ENCODE measurements at places on chromosomes 3 and 15.

DNA sequence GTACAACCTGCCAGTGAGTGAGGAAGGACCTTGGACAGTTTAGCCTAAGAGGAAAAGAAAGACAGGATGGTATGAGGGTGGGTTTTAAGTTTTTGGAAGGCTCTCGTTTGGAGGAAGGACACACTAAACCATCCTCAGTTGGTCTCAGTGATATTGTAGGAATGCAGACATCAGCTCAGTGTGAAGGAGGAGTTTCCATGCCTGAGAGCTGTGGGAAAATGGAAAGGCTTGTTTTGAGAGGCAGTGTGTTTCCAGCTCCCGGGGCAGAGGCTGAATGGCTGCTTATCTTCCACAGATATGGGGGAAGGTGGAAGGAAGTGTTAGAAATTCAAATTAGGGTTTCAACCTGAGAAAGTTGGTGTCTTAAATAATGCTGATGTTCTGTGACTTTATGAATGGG lies 89.6 kb upstream of the MYZAP start:
- DNase-seq = no peak

DNA sequence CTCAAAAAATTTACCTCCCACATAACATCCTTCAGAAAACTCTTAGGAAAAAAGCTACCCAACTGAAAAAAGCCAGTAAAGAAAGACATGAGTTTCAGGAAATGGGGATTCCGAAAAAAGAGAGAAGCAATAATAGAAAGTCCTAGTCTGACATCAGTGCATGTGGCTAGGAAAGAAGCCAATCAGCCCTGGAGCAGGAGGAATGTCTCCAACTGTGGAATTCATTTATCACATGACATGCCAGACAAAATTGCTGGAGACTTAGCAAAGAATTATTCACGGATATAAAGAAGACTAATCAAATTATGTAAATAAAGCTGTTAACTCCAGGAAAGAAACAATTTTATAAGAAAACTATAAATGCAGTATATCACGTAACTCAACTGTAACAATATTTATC lies 258.9 kb upstream of the RARB start:
- DNase-seq = no peak

DNA sequence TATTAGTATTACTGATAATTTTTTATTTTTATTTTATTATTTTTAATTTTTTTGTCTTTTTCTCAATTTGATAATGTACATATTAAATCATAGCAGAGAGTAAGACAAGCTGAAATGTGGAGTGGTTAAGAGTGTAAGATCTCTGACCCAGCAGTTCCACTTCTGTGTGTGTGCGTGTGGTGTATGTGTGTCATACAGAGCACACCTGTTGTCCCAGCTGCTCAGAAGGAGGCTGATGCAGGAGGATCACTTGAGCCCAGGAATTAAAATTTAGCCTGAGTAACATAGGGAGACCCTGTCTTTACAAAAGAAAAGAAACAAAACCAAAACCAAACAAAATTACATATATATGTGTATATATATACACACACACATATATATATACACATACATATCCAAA lies 1.4 kb upstream of the CIDEC start:
- no peak for DNase-seq

- DNase-seq = no peak
These were observed 15.8 kb downstream of the CYP11A1 start for GRCh38 chr15:74351670-74352069.

GRCh38 chr3:142641504-142641903 lies 45.3 kb downstream of the PLS1 start:
- DNase-seq = no peak

- DNase-seq = no peak
These were observed 74.1 kb upstream of the MITF start for GRCh38 chr3:69665026-69665737.

DNA sequence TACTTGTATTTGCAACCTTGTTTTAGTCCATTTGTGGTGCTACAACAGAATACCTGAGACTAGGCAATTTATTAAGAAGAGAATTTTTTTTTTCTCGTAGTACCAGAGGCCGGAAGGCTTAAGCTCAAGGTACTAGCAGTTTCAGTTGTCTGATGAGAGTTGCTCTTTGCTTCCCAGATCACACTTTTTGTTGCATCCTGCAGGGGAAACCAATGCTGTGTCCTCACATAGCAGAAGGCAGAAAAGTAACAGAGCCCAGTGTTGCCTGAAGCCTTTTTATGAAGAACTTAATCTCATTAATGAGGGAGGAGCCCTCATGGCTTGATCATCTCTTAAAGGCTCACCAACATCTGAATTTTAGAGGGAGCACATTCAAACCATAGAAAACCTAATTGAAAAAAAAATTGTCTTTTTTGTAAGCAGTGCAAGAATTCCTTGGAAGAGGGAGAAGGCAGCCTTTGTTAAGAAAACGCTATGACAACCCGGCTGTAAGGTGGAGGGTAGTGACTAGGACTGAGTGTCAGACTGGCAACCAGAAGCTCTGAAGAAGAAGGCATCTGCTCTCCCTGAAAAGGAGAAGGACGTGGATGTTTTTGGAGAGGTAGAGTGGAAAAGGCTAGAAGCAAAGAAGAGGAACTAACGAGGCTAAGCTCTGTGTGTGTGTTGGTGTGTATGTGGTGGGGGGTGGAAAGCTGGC lies 1245.3 kb downstream of the ROBO2 start:
- DNase-seq = no peak

DNA sequence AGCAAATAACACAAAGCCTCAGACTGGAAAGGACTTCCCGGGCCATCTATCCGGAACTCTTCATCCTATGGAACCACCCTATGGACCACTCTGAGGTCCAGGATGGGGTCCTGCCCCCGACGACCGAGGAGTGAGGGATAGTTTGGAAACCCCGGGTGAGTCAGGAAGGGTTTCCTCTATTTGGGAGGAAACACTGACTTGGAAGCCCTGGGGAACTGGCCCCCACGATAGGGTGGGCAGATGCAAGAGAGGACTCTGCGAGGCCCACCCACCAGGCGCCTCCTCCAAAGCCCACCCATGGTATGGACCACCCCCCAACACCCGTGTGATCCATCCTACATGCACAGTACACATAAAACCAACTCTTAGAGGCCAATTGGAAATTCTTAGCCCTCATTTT lies 69.4 kb downstream of the CPN2 start:
- no peak for DNase-seq

GRCh38 chr3:160098261-160098908 lies 109.8 kb downstream of the IL12A start:
- DNase-seq = no peak

DNA sequence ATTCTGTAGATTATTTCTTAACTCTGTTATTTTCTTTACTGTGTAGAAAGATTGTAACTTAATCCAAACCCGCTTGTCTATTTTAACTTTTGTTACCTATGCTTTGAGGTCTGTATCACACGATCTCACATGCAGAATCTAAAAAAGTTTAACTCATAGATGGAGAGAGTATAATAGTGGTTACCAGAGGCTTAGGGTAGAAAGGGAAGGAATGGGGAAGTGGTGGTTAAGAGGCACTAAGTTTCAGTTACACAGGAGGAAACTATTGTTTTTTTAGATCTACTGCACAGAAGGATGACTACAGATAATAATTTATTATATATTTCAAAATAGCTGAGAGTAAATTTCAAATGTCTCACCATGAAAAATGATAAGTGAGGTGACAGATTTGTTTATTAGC lies 515.2 kb downstream of the RSL24D1 start:
- DNase-seq = no peak

- DNase-seq = no peak
These were observed 13.7 kb downstream of the IFT122 start for GRCh38 chr3:129453732-129454131.

- DNase-seq = no peak
These were observed 157.6 kb downstream of the TBL1XR1 start for GRCh38 chr3:177039490-177040274.

GRCh38 chr3:15359677-15360397 lies 27.5 kb upstream of the SH3BP5 start:
- DNase-seq = no peak

GRCh38 chr3:3573341-3573740 lies 225.9 kb upstream of the LRRN1 start:
- no peak for DNase-seq

- DNase-seq = no peak
These were observed 2.9 kb downstream of the PLXND1 start for GRCh38 chr3:129603561-129603942.

DNA sequence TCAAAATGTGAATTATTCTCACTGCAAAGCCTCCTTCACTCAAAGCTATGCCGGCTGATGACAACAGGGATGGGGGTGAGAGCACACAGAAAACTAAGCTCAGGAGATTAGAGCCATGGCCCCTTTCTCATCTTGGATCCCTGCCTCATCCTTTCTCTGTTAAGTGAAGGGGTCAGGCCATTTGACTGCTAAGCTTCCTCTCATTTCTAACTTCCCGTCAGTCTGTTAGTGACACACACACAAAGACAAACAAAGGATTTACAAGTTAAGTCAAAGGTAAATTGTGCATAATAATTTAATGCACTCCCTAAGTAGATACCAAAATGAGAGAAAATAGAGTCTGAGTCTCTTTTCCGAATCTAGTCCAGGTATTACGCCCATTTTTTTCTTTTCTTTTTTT lies 1.2 kb downstream of the SS18L2 start:
- DNase-seq = no peak

DNA sequence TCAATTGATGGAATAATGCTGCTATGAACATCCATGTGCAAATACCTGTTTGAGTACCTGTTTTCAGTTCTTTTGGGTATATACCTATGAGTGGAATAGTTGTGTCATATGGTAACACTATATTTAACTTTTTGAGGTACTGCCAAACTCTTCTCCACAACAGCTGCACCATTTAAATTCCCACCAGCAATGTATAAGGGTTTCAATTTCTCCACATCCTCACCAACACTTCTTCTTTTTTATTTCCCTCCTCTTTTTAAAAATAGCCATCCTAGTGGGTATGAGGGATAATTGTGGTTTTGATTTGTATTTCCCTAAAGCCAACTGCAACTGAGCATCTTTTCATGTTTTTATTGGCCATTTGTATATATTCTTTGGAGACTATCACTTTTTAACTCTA lies 31.3 kb upstream of the ARHGEF3 start:
- no peak for DNase-seq

DNA sequence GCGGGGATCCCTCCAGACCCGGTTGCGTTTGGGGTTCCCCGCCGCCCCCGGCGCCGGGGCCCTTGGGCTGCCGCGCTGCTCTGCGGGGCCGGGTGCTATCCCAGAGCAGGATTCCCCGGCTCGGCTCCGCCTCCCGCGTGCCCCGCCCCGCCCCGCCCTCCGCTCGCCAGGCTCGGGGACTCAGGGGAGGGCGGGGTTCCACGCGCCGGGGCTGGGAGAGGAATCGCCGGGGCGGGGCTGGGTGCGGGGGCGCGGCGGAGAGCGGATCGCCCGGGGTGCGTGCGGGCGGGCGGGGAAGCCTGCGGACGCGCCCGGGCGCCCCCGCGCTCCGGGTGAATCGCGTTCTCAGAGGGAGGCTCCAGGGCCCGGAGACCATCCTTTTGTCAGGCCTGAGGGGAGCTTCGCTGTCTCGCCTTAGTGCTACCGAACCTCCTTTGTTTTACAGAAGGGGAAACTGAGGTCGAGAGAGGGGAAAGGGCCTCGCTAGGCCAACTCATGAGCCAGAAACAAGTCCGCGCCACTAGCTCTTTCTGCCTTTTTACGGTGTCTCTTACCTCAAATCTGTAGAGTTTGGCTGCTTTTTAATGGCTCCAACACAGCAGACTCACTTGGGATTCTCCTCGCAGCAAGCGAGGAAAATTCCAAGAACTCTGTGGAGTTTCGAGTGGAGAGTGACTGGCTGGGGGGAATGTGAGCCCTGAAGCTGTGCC lies at the start of gene TMEM158:
Gene TMEM158 (minus strand): TSS at position 82 of the 710 bp plus-strand sequence. CDS start 260 bp downstream, outside the sequence.
- DNase-seq = peak; percentile 70

GRCh38 chr15:63363292-63363691 lies 18.4 kb downstream of the CA12 start:
- DNase-seq = no peak

GRCh38 chr3:102205647-102206046 lies 229.2 kb upstream of the ZPLD1 start:
- DNase-seq = no peak

- peak; percentile 23 for DNase-seq
These were observed 1.4 kb downstream of the KBTBD13 start for GRCh38 chr15:65077981-65078352.

DNA sequence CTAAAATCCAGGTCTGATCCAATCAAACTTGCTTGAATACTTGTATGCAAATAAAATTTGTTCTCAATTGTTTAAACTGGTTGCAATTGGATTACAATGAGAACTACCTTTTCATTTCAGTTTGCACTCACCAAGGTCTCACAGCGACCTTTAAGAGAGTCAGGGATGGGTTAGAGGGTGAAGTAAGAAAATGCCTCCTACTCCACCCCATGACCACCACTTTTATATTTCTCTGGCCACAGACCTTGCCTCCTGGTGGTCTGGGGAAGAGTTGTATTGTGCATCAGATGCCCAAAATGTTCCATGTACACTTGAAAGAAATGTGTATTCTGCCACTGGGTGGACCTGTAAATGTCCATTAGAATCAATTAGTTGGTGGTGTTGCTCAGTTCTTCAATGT lies 16.4 kb upstream of the THSD4 start:
- no peak for DNase-seq

- DNase-seq = no peak
These were observed 591.6 kb upstream of the AGTR1 start for GRCh38 chr3:148106062-148106461.

GRCh38 chr3:43211681-43212080 lies 74.7 kb upstream of the SNRK start:
- no peak for DNase-seq

- DNase-seq = no peak
These were observed 108.0 kb downstream of the SENP2 start for GRCh38 chr3:185693985-185694653.

DNA sequence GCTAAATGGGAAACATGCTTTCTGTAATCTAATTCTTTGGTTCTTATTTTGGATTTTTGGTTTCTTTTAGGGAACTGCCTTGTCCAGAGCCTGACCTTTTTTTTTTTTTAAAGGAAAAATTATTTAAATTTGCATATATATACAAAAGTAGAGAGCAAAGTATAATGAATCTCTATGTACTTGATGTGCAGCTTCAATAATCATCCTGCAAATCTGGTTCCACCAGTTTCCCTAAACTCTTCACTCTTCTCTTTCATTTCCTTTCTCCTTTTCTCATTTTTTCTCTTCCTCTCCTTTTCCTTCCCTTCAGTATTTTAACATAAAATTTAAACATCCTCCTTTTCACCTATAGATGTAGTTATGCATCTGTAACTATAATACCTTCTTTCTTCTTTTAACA lies 82.5 kb downstream of the USP13 start:
- DNase-seq = no peak

Measured in T-helper 17 cell (primary cell).